ENCODE measurements at places on chromosomes 3 and 15. TPM values are rescaled to one million over a fixed set of nuclear protein-coding genes. Genes with fewer than 3 reads are reported as not detected.

The LEO1 gene
- 21.8 TPM for total RNA-seq

The TMF1 gene
- total RNA-seq = 43.3 TPM

The ZNF774 gene
- total RNA-seq = 2.8 TPM

The VEPH1 gene
- 72.0 TPM for total RNA-seq

The LMAN1L gene
- not detected for total RNA-seq

The SLC38A3 gene
- total RNA-seq = not detected

The CORO2B gene
- total RNA-seq = 32.9 TPM

The LRRK1 gene
- 16.6 TPM for total RNA-seq

The KNL1 gene
- total RNA-seq = 2.0 TPM

The CCDC50 gene
- total RNA-seq = 93.8 TPM

The GAP43 gene
- 6.1 TPM for total RNA-seq

The CHRNA5 gene
- 0.78 TPM for total RNA-seq

The TMEM207 gene
- not detected for total RNA-seq

The DAZL gene
- total RNA-seq = not detected

The GOLGA8S gene
- total RNA-seq = 0.10 TPM

The MESP1 gene
- total RNA-seq = 0.26 TPM
